ENCODE measurements at places on chromosomes 13 and 19.

GRCh38 chr19:10744801-10745293 lies 27.0 kb downstream of the DNM2 start:
- no peak for DNase-seq

- no peak for DNase-seq
These were observed 216.3 kb downstream of the B3GLCT start for GRCh38 chr13:31416066-31416465.

- DNase-seq, result no peak
These were observed 96.3 kb upstream of the TNFSF11 start for GRCh38 chr13:42477596-42478190.

DNA sequence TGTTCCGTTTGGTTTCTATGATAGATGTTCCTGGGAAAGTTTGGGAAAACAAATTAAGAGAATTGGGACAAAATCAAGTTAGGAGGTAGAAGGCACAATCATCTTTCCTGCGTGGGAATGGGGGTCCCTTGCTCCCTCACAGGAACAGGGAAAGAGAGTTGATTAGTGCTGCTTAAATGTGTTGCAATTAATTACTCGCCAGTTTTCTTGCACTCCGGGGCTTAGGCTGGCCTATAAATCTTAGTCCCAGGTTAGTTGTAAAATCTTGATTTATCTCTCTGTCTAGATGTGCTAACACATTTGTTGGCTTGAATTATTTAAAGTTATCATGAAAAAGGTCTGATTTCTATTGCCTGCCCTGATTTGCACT lies 10.1 kb downstream of the B3GLCT start:
- no peak for DNase-seq

DNA sequence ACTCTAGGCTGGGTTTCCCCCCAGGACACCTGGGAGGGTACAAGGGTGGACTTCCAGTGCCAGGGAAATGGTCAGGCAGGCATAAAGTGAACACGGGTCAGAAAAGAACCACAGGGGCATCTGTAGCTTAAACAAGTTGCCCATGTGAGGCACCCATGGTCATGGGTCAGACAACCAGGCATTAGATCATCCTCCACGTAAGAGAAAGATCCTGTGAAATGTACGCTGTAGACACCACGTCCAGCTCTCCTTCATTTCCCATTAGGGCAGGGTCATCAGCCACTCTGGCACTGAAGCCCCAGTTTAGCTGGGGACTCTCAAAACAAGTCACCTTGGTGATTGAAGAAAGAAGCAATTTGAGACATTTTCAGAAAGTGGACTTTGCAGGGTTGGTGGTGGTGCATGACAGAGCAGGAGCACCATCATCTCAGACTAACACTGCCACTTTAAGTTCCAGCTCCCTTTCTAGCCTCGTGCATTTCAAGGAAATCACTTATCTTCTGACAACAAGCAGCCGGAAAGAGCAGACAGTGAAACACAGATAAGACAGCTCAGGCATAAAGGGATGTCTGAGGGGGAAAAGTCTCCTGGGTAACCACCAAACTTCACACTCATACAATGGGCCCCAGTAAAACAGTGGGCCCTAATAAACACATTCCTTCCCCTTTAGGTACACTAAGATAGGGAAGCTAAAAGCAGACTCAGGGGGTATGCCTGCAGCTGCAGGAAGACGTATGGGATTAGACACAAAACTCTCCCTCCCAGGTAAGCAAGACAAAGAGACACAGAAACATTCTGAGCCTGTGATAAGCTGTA lies 16.1 kb upstream of the SIGLEC6 start:
- no peak for DNase-seq

GRCh38 chr13:73251626-73252265 lies 192.9 kb downstream of the KLF5 start:
- no peak for DNase-seq

GRCh38 chr19:55452749-55453346 lies 8.6 kb downstream of the ISOC2 start:
- DNase-seq, result peak; percentile 95

DNA sequence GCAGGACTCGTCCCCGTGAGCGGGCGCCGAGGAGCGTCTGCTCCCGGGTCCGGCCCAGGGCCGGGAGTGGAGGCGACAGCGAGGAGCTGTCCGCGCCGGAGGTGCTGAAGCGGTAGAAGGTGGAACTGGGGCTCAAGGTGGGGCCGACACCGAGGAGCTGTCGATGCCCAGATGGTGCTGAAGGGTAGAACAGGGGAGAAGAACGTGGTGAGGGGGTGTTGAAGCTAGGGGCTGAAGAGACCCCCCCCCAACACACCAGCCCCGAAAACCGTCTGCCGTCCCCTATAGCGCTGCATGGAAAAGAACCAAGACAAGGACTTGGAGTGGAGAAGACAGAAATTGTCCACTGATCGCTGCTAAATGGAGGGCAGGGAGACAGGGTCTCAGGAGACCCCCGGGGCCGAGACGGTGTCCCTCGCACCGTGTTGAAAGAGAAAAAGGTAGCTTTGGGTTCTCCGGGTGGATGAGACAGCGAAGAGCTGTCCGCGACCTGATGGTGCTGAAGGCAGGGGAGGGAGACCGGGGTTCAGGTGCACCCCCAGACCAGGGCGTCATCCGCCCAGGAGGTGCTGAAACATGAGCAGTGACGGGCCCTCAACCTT lies 7.1 kb upstream of the PDE4C start:
- peak; percentile 95 for DNase-seq

DNA sequence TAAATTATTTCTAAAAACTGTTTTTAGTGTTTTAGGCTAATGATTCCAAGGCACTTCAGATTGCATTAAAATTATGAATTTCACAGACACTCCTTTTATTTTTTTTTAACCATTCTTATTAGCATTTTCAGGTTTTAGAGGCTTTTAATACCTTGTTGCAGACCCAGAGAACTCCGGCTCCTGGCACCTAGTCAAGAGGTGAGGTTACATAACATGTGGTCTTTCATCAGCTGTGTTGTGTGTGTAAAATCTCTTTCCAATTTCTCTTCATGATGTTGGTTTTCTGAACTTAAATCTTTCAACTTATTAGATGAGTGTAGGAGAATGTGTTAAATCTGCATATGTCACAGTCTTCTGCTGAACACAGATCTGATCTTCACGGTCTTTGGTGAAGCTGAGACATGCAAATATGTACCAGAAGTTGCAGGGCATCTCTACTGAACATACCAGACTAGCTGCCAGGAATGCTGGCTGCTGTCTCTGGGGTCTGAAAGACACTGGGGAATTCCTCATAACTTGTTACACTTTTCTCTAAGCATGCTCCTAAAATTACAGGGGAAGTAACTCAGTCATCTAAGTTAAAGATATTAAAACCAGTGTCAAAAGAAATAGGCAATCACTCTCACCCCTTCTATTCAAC lies 1165.3 kb downstream of the EFNB2 start:
- DNase-seq, result no peak

GRCh38 chr19:42553292-42554045 lies 25.2 kb upstream of the CEACAM1 start:
- DNase-seq, result no peak

DNA sequence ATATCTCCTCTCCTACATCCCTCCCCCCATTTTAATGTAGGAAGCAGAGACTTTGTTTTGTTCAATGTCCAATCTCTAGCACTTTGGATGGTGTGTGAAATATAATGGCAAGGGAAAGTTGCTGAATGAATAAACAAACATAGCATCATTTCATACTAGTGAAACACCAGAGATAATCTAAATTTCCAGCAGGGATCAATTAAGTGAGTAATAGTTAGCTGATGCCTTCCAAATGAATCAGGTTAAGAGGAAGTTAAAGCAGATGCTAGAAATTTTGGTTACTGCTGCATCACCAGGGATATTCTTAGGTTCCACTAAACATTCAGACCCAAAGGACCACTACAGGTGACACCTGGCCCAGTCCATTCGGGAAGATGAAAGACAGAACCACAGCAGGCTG lies 8.1 kb downstream of the MRPS31 start:
- no peak for DNase-seq

GRCh38 chr19:16824658-16825311 lies 4.4 kb upstream of the SIN3B start:
- no peak for DNase-seq

- DNase-seq, result no peak
These were observed 60.7 kb downstream of the MCF2L start for GRCh38 chr13:113029487-113030258.

DNA sequence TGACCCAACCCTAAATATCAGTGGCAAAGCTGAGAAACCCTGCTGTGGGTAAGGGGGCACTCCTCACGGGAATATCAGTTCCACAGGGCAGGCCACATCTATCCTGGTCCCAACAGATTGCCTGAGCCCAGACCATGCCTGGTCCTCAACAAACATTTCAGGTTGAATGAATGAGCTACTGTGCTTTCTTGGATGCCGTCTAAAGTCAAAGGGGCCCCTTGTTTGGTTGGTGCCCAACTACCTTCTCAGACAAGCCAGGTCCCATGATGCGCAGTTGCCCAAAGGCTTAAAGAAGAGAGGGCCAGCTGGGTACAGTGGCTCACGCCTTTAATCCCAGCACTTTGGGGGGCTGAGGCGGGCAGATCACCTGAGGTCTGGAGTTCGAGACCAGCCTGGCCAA lies 2.4 kb downstream of the DPP9 start:
- no peak for DNase-seq

DNA sequence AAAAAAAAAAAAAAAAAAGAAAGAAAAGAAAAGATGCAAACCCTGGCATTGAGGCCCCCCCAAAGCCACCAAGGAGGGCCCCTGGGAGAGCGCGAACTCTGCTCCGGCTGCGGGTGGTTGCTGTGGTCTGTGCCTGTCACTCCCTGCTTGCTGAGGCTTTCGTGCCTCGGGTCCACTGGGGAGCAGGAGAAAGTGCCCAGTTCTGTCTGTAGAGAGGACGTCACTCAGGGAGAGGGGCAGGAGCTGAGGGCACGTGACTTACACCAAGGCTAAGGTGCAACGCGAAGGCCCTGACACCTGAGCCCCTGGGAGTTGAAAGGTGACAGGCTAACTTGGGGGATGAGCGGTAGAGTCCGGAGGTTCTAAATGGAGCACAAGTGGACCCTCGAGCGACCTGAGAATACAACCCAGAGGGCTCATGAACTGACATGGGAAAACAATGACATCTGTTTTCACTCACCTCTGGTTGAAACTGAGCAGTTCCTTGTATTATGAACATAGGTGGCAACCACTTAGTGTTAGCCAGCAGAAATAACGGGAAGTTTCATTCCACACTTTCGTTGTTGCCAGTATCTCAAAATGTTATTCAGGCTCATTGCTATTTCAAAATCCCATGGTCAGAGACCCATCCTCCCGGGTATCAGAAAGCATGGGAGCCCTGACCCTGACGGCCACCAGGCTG lies 69.2 kb upstream of the TM9SF2 start:
- no peak for DNase-seq

DNA sequence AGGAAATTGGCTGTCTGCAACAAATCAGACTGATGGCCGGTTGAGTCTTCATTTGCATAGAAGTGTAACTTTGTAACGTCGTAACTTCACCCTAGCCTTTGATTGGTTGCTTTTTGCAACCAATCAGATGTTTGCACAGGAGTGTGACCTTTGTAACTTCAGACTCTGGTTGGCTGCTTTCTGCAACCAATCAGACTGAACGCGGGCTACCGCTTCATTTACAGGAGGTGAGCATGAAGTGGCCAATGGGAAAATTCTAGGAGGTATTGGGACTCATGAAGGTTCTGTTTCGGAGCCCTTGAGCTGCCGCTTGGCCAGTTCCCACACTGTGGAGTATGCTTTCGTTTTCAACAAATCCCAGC lies 441 bp upstream of the ZNF559 start:
- DNase-seq, result no peak

DNA sequence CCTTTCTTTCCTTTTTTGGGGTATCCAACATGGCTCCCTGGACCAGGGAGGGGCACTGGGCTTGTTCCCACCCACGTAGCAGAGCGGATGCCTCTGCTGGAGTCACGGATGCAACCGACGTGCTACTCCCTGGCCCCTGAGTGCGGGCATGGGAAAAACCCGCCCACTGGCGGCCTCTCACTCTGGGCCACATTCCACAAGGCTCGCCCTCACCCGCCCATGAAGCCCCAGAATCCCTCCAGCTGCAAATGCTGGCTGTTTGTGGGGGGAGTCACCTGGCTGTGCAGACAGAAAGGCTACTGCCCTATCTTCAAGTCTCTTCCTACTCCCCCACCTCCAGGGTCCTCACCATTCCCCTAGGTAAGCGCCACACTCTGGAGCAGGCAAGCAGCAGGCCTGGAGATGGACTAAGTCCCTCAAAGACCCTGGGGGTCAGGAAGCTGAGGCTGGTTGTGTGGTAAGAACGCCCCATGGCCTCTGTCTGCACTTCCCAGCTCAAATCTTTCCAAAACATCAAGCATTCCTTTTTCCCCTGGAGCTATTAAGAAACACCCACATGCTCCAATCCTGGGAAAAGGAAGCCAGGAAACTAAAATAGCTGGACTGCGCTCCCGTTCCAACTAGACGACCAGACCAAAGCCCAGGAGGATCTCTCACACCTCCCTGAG lies 17.9 kb upstream of the EPHX3 start:
- DNase-seq, result no peak

GRCh38 chr19:51621178-51621577 lies 9.0 kb downstream of the SIGLEC5 start:
- DNase-seq, result no peak

GRCh38 chr13:112743451-112744167 lies 53.8 kb downstream of the ATP11A start:
- DNase-seq, result no peak

Measured in H1 (cell line).